Gastrocnemius medialis (tissue), 4 donors: ENCODE measurements at places on chromosomes 7 and 10.
A peak's percentile ranks its signal among the peaks of the same experiment; 100 is the strongest.

DNA sequence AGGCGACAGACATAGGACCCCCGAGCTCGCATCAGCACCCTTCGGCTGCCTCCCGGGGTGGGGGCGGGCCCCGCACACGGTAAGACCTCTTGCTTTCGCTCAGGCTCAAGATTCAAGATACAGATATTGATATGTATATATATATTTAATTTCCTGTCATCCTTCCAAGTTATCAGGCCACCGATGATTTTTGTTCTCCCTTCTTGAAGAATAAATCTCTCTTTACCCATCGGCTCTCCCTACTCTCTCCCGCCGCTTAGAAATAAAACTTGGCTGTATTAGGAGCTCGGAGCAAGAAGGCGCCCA, 603 bp downstream of the ADRA2A start:
- no peak for DNase-seq
- H3K36me3 ChIP-seq = no peaks in the 10 kb centered on the region
- peaks cover 52% of the 10 kb centered on the region for H3K27me3 ChIP-seq
- no peak overlapping the region for H3K27ac ChIP-seq
- no peaks in the 10 kb centered on the region for H3K4me1 ChIP-seq
- peak overlapping the region; percentile 62 for H3K4me3 ChIP-seq

DNA sequence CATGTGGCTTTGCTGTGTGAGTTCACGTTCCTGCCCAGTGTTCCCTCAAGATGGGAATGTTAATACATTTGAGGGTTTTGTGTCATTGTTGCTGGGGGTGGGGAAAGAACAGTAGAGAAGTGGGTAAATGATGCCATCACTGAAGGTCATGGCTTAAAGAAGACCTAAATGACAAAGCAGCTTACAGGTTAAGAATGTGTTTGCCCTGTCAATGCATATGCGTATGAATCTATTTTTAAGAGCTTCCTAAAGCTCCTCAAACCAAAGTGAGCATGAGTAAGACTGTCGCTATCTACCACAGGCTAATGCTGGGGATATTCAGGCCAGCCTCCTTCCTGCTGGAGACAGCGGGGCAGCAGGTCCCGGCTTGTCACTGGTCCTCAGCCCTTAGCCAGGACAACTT, 162.9 kb downstream of the CREB5 start:
- H3K27me3 ChIP-seq = no peaks in the 10 kb centered on the region
- H3K4me3 ChIP-seq = no peak overlapping the region
- H3K27ac ChIP-seq = no peak overlapping the region
- H3K36me3 ChIP-seq = no peaks in the 10 kb centered on the region
- no peak for DNase-seq

- H3K27me3 ChIP-seq = no peaks in the 10 kb centered on the region
- no peak overlapping the region for H3K4me3 ChIP-seq
- DNase-seq = no peak
- no peak overlapping the region for H3K27ac ChIP-seq
- H3K4me1 ChIP-seq = peaks cover 39% of the 10 kb centered on the region
- H3K36me3 ChIP-seq = no peaks in the 10 kb centered on the region
These were observed 112.1 kb downstream of the PRKG1 start for GRCh38 chr10:51186361-51186760.

- no peaks in the 10 kb centered on the region for H3K27me3 ChIP-seq
- H3K27ac ChIP-seq = peak overlapping the region; percentile 98
- H3K4me1 ChIP-seq = peaks cover 72% of the 10 kb centered on the region
- peak overlapping the region; percentile 96 for H3K4me3 ChIP-seq
- no peaks in the 10 kb centered on the region for H3K36me3 ChIP-seq
These were observed 2.2 kb downstream of the MAP3K8 start for GRCh38 chr10:30436191-30436611.

DNA sequence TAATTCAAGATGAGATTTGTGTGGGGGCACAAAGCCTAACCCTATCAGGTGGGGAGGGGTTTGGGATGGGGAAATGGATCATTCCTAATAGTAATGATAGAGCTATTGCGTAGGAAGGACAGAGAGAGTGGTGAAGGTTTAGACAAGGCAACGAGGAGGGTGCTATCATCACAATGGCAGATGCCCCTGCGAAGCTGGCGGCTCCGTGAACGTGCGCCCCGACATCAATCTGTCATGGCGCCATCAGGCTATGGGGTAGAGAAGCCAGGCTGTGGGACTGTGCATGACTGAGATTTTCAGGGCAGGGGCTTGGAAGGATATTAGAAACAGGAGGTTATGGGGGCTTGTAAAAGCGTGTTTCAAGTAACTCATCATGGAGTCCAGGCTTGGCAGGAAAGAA, 157.6 kb downstream of the ITGA8 start:
- no peaks in the 10 kb centered on the region for H3K4me1 ChIP-seq
- no peak overlapping the region for H3K4me3 ChIP-seq
- no peak for DNase-seq
- no peaks in the 10 kb centered on the region for H3K27me3 ChIP-seq
- H3K27ac ChIP-seq = no peak overlapping the region

GRCh38 chr10:105288613-105289012, 647.5 kb downstream of the SORCS3 start:
- no peaks in the 10 kb centered on the region for H3K27me3 ChIP-seq
- no peak overlapping the region for H3K4me3 ChIP-seq
- H3K27ac ChIP-seq = no peak overlapping the region
- H3K4me1 ChIP-seq = no peaks in the 10 kb centered on the region
- H3K36me3 ChIP-seq = no peaks in the 10 kb centered on the region
- DNase-seq = no peak

- H3K4me3 ChIP-seq = no peak overlapping the region
- H3K4me1 ChIP-seq = no peaks in the 10 kb centered on the region
These were observed 45.8 kb upstream of the RHEB start for GRCh38 chr7:151565541-151565940.

- no peaks in the 10 kb centered on the region for H3K27me3 ChIP-seq
- no peak overlapping the region for H3K4me3 ChIP-seq
- peak overlapping the region; percentile 98 for H3K27ac ChIP-seq
These were observed 52.0 kb upstream of the FIGNL1 start for GRCh38 chr7:50502001-50502684.

DNA sequence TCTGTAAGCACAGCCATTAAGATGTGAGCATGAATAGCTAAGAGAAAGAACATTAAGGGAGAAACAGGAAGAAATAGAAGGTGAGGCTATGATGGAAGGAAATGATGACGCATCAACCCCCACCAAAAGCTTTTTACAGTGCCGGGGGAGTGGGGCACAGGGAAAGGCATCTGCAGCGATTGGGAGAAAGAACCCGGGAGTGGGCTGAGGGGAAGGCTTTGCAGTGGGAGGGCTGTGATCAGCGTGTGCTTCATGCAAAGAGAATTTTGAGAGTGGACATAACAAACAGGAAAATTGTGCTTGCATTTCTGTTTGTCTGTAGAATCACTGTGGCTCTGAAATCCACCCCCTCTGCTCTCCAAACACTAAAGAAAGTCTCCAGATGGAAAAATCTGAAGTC, 250.8 kb downstream of the KCNMA1 start:
- no peaks in the 10 kb centered on the region for H3K27me3 ChIP-seq
- H3K4me1 ChIP-seq = peaks cover 30% of the 10 kb centered on the region
- no peak overlapping the region for H3K4me3 ChIP-seq
- H3K27ac ChIP-seq = no peak overlapping the region
- no peak for DNase-seq

GRCh38 chr7:120052884-120053382, 220.0 kb upstream of the KCND2 start:
- no peaks in the 10 kb centered on the region for H3K27me3 ChIP-seq
- H3K4me1 ChIP-seq = no peaks in the 10 kb centered on the region
- no peak overlapping the region for H3K4me3 ChIP-seq
- peak overlapping the region; percentile 63 for H3K27ac ChIP-seq
- peak; percentile 70 for DNase-seq

DNA sequence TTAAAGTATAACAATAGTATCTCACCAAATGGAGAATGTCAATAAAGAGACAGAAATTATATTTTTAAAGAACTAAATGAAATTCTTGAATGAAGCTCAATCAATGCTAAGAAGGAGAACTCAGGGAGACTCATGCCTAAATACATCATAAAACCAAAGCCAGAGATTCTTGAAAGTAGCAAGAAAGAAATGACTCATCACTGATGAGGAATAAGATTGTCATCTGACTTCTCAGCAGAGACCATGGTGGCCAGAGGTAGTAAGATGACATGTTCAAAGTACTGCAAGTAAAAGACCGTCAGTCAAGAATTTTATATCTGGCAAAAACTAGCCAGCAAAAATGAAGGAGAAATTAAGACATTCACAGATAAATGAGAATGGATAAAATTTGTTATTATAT, 399.0 kb downstream of the GRID1 start:
- H3K27ac ChIP-seq = no peak overlapping the region
- no peaks in the 10 kb centered on the region for H3K36me3 ChIP-seq
- no peak for DNase-seq
- H3K27me3 ChIP-seq = no peaks in the 10 kb centered on the region
- no peak overlapping the region for H3K4me3 ChIP-seq

DNA sequence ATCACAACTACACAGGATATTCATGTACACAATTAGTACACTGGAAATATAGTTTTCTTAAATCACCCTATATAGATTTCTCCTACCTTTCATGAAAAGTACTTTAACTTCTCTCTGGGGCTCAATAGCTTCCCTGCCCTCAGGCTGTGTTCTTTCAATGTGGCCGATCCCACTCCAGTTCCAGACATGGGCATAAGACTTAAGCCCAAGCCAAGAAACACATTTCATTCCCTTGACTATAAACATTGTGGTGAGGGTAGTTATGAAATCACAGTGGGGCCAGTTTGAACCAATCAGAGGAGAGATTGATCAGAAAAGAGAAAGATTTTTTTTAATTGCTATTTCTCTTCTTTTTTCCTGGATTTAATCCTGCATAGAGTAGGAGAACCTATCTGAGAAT, 904.6 kb upstream of the SORCS1 start:
- H3K36me3 ChIP-seq = no peaks in the 10 kb centered on the region
- H3K27ac ChIP-seq = no peak overlapping the region
- no peaks in the 10 kb centered on the region for H3K4me1 ChIP-seq
- DNase-seq = no peak

- H3K27me3 ChIP-seq = no peaks in the 10 kb centered on the region
- no peak for DNase-seq
- H3K36me3 ChIP-seq = no peaks in the 10 kb centered on the region
- H3K4me1 ChIP-seq = no peaks in the 10 kb centered on the region
- no peak overlapping the region for H3K27ac ChIP-seq
- no peak overlapping the region for H3K4me3 ChIP-seq
These were observed 68.4 kb upstream of the PALS2 start for GRCh38 chr7:24504836-24505235.

DNA sequence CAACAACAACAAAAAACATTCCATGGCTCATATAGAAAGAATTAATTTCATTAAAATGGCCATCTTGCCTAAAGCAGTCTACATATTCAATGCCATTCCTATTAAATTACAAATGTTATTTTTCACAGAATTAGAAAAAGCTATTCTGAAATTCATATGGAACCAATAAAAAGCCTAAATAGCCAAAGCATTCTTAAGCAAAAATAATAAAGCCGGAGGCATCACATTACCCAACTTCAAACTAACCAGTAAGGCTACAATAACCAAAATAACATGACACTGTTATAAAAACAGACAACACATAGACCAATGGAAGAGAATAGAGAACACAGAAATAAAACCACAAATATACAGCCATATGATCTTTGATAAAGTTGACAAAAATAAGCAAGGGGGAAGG, 330.4 kb downstream of the KIF20B start:
- no peaks in the 10 kb centered on the region for H3K36me3 ChIP-seq
- DNase-seq = no peak
- H3K27me3 ChIP-seq = no peaks in the 10 kb centered on the region
- no peak overlapping the region for H3K4me3 ChIP-seq
- H3K27ac ChIP-seq = no peak overlapping the region
- no peaks in the 10 kb centered on the region for H3K4me1 ChIP-seq

DNA sequence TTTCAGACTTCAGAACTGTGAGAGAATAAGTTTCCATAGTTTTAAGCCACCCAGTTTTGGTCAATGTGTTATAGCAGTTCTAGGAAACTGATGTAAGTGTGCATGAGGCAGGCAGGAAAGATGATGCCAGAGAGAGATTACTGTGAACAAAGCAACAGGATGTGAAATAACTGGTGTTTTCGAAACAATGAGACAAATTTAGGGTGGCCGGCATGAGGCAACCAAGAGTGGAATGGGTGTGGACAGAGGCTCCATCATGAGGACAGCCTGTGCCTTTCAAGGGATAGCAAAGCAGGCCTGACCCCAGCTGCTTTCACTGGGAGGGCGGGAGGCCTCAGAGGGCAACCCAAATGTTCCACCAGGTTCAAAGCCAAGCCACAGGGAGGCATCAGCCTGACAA, 67.3 kb upstream of the UCN3 start:
- peaks cover 27% of the 10 kb centered on the region for H3K4me1 ChIP-seq
- no peak overlapping the region for H3K4me3 ChIP-seq
- no peaks in the 10 kb centered on the region for H3K36me3 ChIP-seq
- DNase-seq = peak; percentile 54
- H3K27me3 ChIP-seq = no peaks in the 10 kb centered on the region

GRCh38 chr10:55495555-55495954, 694.5 kb upstream of the PCDH15 start:
- H3K27me3 ChIP-seq = no peaks in the 10 kb centered on the region
- DNase-seq = no peak
- H3K4me3 ChIP-seq = no peak overlapping the region
- no peaks in the 10 kb centered on the region for H3K4me1 ChIP-seq

DNA sequence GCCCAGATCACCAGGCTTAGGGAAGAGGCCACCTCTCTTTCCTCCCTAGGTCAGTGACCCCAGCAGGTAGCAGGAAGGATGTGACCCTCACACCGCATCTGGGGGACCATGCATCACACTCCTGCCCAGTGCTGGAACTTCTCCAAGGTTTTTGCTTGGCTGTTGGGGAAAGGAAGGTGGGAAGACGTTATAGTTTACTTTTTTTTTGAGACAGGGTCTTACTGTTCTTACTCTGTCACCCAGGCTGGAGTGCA, 8.6 kb downstream of the ZCCHC24 start:
- H3K36me3 ChIP-seq = no peaks in the 10 kb centered on the region
- H3K27ac ChIP-seq = peak overlapping the region; percentile 94
- DNase-seq = no peak
- H3K27me3 ChIP-seq = no peaks in the 10 kb centered on the region

GRCh38 chr10:30371954-30372353, 22.9 kb upstream of the MTPAP start:
- no peaks in the 10 kb centered on the region for H3K4me1 ChIP-seq
- H3K36me3 ChIP-seq = no peaks in the 10 kb centered on the region
- H3K4me3 ChIP-seq = no peak overlapping the region

GRCh38 chr7:12861070-12861469, 173.6 kb downstream of the ARL4A start:
- no peak overlapping the region for H3K4me3 ChIP-seq
- H3K27ac ChIP-seq = no peak overlapping the region
- no peak for DNase-seq
- peaks cover 10% of the 10 kb centered on the region for H3K4me1 ChIP-seq
- H3K36me3 ChIP-seq = no peaks in the 10 kb centered on the region

DNA sequence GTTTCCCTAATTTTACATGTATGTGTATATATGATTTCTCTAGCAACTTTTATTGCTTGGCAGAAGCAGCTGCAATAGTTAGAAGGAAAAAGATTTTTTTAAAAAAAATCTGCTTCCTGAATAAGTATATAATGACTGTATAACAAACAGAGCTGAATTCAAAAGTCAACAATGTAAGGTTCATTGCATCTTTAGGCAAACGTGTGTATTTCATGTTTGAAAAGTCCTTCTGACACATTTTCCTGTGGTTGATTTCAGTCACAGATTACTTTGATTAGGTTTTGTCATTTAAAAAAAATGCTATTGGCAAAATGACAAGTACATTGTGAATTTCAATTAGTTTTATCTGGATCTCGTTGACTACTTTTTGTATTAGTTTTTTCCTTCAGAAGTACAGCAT, 231.0 kb downstream of the CSTF2T start:
- H3K27me3 ChIP-seq = no peaks in the 10 kb centered on the region
- no peak overlapping the region for H3K4me3 ChIP-seq
- H3K27ac ChIP-seq = no peak overlapping the region
- DNase-seq = no peak
- no peaks in the 10 kb centered on the region for H3K36me3 ChIP-seq
- peaks cover 13% of the 10 kb centered on the region for H3K4me1 ChIP-seq
